DND-41 (cell line): ENCODE measurements at places on chromosomes 12 and 14.
A peak's percentile ranks its signal among the peaks of the same experiment; 100 is the strongest.

DNA sequence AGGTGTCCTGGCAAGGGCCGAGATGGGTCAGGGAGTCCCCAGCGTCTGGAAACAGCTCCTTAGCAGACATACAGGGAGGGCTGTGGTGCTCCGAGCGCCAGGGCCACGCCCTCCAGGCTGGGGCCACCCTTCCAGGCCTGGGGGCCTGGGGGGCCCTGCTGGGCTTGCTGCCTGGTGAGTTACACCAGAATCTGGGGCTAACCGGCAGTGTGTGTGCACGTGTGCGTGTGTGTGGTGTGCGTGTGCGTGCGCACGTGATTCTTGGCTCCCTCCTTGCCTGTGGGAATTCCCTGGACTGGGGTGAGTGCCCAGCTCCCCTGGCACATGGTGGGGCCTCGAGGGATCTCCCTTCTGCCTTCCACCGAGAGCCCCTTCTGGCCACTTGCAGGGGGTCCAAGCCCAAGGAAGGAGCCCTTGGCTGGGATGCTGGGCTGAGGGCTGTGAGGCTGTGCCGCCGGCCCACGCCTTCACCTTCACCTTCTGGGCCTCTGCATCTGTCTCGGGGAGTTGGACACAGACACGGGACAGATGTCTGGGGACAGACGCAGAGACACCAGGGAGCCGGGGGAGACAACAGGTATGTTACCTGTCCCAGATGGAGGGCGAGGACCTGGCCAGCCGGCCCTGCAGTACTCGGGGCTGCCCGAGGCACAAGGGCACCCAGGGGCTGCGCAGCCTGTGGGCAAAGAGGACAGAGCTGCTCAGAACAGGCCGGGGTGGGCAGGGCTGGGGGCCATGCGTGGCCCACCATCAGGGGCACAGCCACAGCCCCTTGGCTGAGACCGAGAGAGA is 37.2 kb downstream of the BEGAIN start:
- DNase-seq: no peak

- peak; percentile 90 for DNase-seq
Measured at GRCh38 chr12:19431407-19432308, 7.6 kb upstream of the AEBP2 start.

- peak; percentile 45 for DNase-seq
Measured at GRCh38 chr12:27652174-27652763, 44.0 kb upstream of the REP15 start.

DNA sequence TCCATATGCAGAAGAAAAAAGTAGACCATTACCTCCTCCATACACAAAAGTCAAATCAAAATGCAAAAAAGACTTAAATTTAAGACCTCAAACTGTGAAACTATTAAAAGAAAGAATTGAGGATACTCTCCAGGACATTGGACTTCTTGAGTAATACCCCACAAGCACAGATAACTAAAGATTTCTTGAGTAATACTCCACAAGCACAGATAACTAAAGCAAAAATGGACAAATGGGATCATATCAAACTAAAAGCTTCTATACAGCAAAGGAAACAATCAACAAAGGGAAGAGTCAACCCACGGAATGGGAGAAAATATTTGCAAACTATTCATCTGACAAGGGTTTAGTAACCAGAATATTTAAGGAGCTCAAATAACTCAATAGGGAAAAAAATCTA is 427.9 kb downstream of the CCDC91 start:
- no peak for DNase-seq

DNA sequence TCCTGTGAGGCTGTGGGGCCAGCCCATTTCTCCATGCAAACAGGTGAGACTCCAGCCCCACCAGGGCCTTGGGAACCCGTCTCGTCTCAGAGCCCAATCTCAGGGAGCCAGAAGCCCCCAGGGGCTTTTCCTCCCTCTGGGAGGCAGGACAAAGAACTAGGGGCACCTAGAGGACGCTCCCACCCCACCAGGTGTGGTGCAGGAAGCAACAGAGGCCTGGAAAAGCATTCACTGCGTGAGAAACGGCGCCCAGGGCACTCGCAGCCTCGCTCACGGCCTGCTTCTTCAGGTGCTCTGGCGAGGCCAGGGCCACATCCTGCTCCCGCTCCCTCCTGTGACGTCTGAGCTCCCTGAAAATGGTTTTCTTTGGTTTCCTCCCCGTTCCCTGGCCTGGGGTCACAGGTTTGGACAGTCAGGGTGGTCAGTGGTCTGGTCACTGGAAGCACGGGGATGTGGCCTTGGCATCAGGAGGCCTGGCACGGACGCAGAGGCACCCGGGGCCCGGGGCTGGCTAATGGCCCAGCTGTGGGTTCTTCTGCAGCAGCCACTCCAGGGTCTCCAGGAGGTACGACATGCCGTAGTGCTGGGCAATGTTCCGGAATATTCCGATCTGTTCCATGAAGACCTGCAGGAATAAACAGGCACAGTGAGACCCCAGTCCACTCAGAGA is 5.7 kb downstream of the P2RX2 start:
- no peak for DNase-seq

DNA sequence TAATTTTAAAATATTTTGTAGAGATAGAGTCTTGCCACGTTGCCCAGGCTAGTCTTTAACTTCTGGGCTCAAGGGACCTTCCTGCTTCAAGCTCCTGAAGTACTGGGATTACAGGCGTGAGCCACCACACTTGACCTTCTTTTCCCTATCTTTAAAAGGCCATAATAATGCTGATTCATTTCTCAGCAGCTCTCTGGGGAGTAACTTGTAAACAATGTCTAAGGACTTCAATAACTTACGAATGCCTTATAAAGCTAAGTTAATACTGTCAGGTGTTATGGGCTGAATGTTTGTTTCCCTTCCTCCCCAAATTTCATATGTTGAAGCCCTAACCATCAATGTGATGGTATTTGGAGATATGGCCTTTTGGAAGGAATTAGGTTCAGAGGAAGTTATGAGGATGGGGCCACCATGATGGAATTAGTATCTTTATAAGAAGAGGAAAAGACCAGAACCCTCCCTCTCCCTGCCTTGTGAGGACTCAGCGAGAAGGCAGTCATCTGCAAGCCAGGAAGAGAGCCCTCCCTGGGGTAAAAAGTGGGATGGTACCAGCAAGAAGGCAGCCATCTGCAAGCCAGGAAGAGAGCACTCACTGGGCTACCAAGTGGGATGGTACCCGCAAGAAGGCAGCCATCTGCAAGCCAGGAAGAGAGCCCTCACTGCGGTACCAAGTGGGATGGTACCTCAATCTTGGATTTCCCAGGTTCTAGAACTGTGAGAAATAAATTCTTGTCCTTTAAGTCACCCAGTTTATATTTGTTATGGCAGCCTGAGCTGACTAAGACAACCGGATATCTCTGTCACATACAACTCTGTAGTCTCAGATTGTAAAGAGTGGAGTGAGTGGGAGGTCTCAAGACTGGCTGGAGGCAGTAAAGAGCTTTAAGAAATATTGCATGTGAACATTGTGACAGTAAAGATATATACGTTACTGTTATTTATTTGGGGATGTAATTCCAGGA is 16.3 kb upstream of the YBX3 start:
- no peak for DNase-seq

DNA sequence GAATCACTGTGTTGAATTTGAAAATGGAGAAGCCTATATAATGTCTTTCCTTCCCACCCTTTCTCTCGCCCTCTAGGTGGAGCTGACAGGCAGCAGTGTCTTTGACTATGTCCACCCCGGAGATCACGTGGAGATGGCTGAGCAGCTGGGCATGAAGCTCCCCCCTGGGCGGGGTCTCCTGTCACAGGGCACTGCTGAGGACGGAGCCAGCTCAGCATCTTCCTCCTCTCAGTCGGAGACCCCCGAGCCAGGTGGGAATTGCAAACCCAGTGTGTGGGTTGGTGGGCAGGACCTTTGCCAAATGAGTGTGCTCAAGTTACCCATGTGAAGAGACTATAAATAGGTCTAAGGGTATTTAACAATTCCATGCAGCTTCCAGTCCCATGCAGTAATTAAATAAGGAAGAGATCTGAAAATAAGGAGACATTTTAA is 274.7 kb downstream of the EGLN3 start:
- DNase-seq: peak; percentile 4

DNA sequence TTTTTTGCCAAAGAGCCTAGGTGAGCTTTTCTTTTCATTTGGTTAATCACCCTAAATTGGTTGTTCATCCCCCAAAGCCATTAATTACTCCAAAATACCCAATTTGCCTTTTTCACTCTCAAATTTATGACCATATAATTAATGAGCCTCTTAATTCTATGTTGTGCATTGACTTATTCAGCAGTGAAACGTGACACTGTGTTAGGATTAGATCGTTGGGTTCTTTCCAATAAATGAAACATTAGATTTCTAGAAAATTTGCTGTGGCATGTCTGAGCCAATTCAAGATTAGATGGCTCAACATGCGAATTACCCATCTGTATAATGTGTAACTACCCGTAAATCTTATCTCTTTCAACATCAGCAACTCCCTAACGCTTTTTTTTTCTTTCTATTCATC is 273.4 kb downstream of the BMP4 start:
- no peak for DNase-seq

- no peak for DNase-seq
Measured at GRCh38 chr14:73958591-73958990, 8.5 kb downstream of the COQ6 start.

DNA sequence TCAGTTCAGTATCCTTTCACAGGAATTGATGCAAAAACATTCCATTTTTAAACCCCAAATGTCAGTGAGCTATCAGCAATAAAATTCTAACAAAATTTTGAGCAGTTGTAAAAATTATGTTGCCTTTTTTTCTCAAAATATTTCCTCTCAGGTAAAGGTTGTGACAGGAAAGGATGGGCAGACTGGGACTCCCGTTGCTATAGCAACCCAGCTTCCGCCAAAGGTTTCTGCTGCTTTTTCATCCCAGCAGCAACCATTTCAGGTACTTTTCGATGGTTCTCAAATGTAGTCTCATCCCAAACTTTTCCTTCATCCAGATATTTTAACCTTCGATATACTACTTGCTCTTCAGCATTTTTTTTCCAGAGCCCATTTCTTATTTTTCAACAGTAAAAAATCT is 13.6 kb downstream of the EP400 start:
- DNase-seq: no peak

DNA sequence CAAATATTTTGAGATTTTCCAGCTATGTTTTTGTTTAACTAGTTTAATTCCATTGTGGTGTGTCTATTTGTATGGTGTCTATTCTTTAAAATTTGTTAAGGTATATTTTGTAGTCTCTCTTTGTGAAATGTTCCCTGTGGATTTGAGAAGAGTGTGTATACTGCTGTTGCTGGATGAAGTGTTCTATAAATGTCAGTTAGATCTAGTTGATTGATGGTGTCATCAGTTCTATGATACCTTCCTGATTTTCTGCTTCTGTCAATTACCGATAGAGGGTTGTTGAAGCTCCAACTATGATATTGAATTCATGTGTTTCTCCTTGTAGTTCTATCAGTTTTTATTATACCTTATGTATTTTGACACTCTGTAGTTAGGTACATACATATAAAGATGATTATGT is 53.1 kb downstream of the FUT8 start:
- no peak for DNase-seq

- DNase-seq: peak; percentile 96
Measured at GRCh38 chr12:109097435-109098182, at the start of gene UNG. TSS of gene UNG (plus strand) at chr12:109097597. CDS start at chr12:109097680, 83 bp downstream.

DNA sequence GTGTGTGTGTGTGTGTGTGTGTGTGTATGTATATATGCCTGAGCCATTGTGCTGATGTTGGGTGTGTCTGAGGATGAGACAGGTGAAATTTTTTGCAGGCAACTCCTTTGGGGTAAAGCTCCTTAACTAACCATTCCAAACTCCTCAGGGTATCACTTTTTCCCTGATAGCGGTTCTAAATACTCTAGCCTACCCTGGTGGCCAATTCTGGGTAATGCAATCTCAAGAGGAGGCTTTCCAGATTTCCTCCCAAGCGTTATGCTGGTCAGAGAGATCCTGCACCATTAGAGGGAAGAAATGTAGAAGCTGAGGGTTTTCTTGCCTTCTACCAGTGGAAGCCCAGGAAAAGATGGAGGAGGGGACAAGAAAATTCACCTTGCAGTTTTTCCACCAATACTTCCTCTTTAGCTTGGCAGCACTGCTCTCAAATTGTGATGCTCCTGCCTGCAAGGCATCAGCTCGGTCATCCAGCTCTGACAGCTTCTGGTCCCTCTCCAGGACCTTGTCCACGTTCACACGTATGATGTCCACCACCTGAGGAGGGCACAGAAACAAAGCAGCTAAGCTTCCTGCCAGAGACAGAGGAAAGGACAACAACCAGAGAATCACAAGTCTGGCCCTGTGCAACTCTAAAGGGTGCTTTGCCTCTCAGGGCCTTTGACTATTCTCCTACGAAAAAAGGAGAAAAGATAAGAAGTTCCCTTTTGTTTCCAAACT is 4.9 kb downstream of the VAMP1 start:
- peak; percentile 59 for DNase-seq

GRCh38 chr12:56954057-56954957 is 3.1 kb downstream of the RDH16 start:
- DNase-seq: no peak

GRCh38 chr12:57844709-57845477 is 1.6 kb downstream of the CTDSP2 start:
- DNase-seq: no peak

DNA sequence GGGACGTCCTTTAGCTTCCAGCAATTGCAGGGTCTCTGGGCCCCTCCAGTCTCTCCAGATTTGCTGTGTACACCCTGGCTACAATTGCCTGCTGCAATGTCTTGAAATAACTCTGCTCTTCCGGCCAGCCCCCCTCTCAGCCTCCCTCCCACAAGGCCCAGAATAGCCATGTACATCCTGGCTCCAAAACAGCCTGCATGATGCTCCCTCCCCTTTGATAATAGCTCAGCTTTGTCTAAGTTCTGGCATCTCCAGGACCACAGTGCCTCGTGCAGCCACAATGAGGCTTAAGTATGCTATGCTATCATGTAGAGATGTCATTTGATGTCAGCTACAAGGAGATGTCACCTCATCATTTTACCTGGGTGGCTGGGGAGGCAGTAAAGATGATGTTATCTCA is 74.6 kb downstream of the SRRM4 start:
- no peak for DNase-seq

DNA sequence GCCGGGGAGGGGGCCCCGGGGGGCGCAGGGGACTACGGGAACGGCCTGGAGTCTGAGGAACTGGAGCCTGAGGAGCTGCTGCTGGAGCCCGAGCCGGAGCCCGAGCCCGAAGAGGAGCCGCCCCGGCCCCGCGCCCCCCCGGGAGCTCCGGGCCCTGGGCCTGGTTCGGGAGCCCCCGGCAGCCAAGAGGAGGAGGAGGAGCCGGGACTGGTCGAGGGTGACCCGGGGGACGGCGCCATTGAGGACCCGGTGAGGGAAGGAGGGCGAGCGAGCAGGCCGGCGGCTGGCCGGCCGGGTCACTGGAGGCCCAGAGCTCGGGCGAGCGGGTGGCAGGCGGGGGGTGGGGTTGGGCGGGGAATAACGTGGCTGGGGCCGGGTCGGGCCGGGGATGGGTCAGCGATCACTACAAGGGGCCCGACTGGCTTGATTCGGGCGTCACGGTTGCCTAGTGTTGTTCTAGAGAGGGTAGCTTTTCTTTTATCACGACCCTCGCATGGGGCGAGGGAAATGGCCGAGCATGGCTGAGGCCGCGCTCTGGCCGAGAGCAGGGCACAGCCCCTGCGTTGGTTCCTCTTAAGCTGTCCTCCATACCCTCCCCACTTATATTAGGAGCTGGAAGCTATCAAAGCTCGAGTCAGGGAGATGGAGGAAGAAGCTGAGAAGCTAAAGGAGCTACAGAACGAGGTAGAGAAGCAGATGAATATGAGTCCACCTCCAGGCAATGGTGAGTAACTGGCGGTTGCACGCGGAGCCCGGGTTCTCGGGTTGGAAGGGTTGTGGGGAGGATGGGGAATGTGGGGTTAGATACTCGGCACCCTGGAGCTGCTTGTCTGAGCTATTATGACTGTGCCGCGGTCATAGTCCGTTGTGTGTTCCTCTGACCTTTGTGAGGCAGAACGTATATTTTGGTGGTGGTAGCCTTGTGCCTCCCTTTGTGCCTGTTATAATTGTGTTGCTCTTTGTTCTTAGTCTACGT is 603 bp downstream of the PABPN1 start:
- peak; percentile 46 for DNase-seq

GRCh38 chr14:83764656-83765599 is 1765.0 kb upstream of the FLRT2 start:
- no peak for DNase-seq
